ENCODE measurements at places on chromosomes 12 and 14.

DNA sequence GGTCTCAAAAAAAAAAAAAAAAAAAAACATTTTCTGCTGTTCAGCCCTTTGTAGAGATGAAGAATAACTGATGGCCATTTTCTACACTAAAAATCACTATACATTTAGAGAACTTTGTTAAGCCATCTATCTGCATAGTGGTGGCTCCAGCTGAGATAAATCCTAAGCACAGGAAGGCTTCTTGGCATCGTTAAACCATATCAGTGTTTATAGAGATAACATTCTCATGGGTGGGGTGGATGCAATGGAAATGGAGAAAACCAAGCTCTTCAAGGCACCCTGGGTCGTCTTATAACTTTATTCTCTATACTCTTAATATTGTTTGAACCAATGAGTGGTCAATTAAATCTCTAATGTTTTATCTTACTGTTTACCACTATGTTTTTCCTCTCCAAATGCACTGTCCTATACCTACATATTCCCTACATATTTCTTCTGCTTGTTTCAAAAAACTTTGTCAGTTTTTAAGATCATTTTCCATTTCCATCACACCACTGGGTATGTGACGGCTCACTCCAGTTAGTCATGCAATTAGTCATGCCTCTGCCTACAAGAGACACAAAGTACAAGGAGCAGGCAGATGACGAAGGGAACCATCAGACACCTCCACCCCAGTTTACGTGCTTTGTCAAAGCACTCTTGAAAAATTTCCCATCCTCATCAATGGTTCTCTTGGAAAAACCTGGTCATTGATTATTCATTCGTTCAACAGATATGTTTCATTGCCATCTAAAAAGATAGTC, 119.3 kb upstream of the OVCH1 start:
- peak; percentile 72 for DNase-seq

GRCh38 chr12:34595749-34596733, 573.7 kb downstream of the ALG10 start:
- DNase-seq = no peak

GRCh38 chr14:100312877-100313400, 6.7 kb upstream of the SLC25A29 start:
- no peak for DNase-seq

- no peak for DNase-seq
These were observed 7.4 kb downstream of the ITGB7 start for GRCh38 chr12:53199700-53200099.

- no peak for DNase-seq
These were observed 217.3 kb upstream of the TBX3 start for GRCh38 chr12:114901316-114901715.

- no peak for DNase-seq
These were observed 10.8 kb downstream of the GALNT9 start for GRCh38 chr12:132318618-132319033.

- DNase-seq = peak; percentile 42
These were observed at the start of gene LPAR5 for GRCh38 chr12:6635856-6636531. Gene LPAR5 (minus strand): TSS chr12:6635959. CDS start chr12:6621248, 14,711 bp downstream.

DNA sequence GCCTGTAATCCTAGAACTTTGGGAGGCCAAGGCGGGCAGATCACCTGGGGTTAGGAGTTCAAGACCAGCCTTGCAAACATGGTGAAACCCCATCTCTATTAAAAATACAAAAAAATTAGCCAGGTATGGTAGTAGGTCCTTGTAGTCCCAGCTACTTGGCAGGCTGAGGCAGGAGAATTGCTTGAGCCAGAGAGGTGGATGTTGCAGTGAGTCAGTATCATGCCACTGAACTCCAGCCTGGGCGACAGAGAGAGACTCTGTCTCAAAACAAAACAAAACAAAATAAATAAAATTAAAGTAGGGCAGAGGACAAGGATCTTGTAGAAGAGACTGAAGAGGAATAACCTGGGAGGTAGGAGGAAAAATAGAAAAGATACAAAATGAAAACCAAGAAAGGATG, 45.5 kb upstream of the GUCY2C start:
- DNase-seq = no peak

DNA sequence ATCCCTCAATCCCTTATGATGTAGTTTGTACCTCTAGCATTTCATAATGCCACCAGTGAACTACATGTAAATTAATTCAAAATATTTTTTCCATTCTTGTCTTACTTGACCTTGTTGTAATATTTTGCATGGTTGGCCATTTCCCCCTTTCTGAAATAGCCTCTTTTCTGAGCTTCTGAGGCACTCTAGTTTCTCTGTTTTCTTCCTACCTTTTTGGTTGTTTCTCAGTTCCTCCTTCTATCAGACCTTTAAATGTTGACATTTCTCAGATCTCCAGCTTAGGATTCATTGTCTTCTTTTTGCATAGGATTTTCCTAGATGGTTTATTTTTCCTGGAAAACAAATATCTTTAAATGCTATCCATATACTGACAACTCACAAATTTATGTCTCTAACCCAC, 9.8 kb upstream of the RMST start:
- DNase-seq = no peak

- no peak for DNase-seq
These were observed 338.6 kb downstream of the PCNX1 start for GRCh38 chr14:71245659-71246361.

DNA sequence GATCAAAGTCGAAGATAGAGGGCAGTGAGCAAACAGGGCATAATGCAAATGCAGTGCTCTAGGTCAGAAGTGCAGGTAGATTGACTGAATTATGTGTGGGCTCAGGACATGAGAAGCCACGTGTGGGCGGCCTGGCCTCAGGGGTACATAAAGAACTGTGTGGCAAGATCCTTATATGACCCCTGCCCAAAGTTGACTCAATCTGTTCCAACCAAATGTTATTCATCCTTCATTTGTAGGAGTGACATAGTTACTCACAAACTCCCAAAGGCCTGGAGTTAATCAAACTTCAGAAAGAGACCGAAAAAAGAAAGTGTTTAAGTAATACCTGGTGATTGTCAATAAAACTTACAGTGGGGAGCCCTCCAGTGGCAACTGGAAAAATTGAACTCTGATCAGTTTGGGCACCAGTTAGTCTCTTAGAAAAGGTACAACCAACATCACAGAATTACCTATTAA, 150.4 kb upstream of the FAR2 start:
- peak; percentile 62 for DNase-seq

- no peak for DNase-seq
These were observed 1.8 kb upstream of the VSX2 start for GRCh38 chr14:74237441-74237840.
